DMS79 treated with DMSO at 0.1 percent for 48 hours (cell line): ENCODE measurements at places on chromosomes 1 and 21.
A peak's percentile ranks its signal among the peaks of the same experiment; 100 is the strongest.

- no peak for DNase-seq
Observed at GRCh38 chr1:25750923-25751605, 48.9 kb upstream of the SELENON start.

- no peak for DNase-seq
Observed at GRCh38 chr1:7519861-7520395, 251.2 kb upstream of the VAMP3 start.

DNA sequence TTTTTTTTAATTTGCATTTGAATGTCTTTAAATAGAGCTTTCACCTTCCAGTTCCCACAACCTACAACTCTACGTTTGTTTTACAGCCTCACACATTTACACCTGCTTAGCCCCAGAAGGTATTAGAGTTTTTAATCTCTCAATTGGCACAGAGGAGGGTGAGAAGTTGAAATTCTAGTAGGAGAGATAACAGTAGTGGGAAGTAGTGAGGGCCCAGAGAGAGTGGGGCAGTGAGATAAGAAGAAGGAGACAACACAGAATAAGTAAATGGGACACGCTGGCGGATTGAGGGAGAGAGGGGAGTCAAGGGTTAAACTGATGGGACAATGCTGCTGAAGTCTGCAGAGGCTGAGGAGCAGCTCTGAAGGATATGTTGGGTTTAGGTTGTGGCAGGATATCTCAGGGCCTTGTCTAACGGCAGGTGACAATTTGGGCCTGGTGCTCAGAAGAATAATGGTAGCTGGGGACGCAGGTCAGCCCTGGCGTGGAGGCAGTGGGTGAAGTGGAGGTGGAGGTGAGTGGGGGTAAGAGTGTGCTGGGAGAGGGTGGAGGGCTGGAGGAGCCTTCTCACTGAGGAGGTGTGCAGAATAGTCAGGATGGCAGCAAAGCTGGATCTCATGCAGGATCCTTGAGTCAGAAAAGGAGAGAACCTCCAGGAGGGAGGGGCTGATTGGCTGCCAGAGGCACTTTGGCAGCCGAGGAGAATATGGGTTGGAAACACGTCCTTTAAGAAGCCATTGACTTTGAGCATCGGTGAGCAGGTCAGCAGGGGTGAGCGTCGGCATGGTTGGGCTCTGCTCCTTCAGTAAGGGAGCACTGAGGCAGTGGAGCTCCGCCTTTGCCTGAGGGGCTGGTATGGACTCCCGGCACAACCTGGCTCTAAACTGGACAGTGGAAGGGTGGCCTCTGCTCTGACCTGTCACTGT lies 72.9 kb downstream of the SYT6 start:
- DNase-seq, result no peak

GRCh38 chr1:246317332-246318035 lies 189.6 kb downstream of the SMYD3 start:
- no peak for DNase-seq

GRCh38 chr1:28129150-28129549 lies 40.7 kb upstream of the EYA3 start:
- DNase-seq, result peak; percentile 8

DNA sequence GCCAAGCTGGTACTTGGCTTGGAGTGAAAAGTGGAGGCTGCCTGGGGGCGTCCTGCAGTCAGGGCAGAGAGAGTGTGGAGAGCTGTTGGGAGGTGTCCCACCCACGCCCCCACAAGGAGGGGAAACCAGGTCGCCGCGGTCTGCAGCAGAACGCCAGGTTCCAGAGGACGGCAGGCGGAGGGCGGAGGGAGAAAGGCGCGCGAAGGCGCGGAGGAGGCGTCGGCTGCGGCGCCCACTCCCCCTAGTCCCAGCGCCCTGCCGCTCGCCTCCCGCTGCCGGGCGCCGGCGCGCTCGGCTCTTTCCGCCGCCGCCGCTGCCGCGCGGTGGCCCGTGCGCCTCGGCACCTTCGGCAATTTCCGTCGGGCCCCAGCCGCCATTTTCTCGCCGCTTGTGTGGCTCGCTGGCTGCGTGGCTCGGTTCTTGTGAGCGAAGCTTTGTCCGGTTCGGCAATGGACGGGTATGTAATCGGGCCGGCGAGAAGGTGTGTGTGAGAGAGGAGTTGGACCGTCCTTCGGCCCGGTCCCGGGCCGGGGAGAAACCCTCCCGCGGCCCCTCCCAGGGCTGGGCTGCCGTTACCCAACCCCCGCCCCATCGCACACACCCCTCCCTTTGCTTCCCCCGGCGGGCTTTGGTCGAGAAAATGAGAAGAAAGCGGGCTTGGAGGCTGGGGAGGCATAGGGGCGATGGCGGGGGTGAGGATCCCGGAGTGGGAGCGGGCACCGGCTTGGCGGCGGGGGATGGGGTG lies at the start of gene PTBP2:
Gene PTBP2, plus strand, starts transcription at position 369 of the 745 bp plus-strand sequence. Its CDS starts 81 bp downstream, at position 450.
- DNase-seq, result peak; percentile 83

DNA sequence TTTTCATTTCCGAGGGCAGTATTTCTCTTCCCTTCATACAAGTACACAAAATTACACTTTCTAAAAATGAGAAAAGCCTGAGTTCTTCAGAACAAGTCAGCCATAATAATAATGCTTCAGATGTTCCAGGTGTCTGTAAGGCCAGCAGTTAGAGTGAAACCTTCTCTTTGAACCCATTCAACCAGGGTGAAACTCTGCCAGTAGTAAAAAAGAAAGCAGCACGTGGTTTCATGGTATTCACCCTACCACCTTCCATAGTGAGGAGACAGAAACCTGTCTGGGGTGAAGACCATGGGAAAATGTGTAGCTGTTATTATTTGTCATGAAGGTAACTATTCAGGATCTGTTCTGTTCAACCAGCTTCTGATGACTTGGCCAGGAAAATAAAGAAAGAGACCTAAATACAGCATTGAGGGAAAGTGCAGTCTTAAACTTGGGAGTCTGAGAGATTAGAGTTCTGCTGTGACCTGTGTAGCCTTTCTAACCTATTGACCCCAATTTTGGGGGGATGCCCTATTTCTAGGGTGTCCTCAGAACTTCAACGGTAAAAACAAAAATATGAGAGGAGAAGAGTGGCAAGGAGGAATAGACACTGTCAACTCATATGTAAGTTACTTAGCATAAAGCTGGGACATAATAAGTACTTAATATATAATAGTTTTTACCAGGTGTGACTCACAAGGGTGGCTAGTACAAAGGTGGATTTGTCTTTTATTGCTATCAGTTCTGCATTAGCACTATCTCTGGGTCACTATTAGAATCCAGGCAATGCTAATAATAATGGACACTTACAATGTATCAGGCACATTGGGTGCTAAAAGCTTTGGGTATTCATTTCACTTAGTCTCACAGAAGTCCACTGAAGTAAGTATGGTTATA lies 70.0 kb upstream of the TNFSF4 start:
- no peak for DNase-seq

DNA sequence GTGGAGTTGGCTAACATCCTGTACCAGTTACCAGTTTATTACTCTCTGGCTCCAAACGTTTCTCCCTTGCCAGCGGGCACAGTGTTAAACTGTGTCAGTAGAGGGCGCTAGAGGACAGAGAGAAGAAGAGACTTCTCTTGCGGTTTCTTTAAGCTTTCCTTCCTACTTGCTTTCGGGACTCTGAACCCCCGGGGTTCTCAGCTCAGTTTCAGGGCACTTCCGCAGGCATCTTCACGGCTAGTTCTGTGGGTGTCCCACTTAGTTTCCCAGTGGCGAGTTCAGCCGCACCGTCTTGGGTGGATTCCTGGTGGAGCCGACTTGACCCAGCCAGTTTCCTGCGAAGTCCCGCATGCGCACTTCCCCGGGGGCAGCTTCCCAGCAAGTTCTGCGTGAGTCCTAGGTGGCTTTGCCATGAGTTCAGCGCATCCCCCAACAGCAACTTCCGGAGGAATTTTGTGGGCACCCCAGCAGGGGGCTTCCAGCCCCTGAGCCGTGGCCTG lies 37.9 kb upstream of the BTG2 start:
- DNase-seq, result peak; percentile 76

DNA sequence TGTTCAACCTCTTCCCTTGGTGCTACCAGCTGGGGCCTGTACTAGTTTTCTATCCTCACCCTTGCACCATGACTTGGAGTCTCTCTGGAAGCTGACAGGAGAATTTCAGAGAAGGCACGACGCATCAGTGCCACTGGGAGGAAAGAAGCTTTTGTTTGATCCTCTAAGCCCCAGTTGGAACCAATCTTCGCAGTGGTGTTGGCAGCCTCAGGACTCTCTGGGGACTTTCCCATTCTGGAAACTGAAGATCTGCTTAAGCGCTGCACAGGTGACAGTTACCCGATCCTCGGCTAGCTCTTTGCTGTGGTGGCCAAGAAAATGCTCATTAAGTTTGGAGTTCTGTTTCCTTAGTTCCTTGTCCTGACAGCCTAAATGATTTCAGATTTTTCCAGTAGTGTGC lies 222.3 kb downstream of the RHOU start:
- DNase-seq, result no peak

- DNase-seq, result no peak
Observed at GRCh38 chr1:234331507-234331906, 41.7 kb upstream of the COA6 start.

DNA sequence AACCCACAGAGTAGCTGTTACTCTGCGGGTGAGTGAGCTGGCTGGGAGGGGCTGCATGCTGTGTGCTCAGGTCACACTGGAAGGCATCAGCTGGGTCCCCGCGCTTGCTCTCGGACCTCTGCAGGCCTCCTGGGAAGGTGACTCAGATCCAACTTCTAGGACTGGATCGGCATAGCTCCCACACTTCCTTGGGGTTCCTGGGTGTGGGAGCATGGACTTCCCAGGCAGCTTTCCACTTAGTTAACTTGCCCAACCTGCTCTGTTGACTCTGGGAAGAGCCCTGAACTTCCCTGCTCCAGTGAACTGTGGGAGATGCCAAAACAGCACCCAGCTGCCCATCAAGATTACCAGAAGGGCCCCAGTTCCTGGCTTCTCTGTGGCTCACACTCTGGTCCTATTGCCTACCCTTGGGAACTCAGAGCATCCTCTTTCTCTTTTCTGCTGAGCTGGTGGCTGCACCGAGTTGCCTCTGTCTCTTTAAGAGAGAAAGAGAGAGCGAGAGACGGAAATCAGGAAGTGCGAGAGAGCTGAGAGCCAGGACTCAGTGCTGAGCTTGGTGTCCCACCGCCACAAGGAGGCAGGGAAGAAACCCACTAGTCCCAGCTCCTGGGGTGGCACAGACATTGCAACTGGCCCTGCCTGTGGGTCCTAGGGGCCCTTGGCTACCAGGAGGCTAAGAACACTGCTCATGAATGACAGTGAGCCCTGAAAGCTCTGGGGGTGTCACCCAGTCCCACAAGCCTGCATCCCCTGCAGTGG lies at the start of gene IKBKE:
Gene IKBKE, plus strand, starts transcription at position 544 of the 759 bp plus-strand sequence. CDS start 2,752 bp downstream, outside the sequence.
- DNase-seq, result peak; percentile 56

DNA sequence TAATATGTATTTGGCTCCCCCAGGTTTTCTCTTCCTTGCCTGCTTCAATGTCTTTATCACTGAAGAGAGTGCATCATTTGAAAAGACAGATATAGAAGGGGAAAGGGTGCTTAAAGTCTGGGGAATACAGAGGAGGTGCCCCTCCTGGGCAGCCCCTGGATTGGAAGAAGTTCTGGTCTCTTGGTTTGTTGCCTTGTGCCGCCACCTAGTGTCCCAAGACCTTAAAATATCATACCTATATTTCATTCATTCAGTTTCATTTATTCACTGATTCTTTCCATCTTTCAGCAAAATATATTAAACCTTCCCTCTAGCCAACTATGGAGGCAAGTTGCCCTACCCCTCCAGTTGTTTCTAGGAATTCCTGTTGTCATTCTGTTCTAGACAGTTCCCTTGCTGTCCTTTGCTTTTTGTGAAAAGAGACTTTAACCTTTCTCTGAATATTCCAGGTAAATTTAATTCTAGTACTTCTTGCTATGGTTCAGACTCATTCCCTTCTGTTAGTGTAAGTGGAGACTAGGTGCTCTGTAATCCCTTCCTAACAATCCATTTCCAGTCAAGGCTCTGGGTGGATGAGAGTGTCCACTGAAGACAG lies 56.1 kb downstream of the MEF2D start:
- DNase-seq, result no peak

DNA sequence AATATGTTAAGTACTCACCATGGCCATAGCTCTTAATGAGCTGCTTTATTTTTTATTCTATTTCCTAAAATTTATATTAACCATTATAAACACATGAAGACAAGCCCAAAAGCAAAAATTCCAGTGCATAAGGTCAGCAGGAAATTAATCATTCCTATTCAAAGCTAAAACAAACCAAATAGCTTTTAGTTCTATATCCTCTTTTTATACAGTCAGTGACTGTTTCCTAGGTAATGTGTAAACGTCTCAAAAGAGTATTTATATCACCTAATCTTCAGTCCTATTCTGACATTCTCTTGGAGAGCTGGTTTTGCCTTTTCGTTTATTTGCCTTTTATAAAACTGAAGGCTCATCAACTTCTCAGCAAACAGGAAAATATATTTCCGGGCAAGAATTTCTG lies 4.2 kb downstream of the GOLPH3L start:
- no peak for DNase-seq

DNA sequence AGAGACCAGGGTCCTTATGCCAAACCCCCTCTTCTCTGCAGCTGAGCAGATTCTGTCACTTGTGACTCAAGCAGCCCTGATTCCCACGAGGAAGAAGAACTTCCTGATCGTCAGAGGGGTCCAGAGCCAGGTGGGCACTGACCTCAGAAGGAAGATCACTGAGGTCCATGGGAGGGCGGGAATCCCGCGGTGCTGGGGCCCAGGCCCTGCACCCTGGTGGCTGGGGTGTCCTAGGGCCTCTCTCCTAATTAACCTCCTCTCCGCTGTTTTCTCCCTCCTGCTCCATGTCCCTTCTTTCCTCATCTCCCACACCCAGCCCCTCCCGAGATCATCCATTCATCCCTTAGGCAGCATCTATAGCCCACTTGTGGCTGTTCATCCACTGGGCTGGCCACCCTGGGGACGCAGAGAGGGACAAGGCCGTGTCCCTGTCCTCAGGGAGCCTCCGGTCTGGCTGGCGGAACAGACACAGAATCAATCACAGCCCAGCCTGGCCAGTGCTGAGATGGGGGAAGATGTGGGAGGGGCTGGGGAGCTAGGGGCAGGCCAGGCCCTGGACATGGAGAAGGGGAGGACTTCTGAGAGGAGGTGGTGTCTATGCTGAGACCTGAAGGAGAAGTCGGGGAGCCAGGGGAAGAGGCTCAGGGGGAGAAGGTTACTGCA lies 638.3 kb downstream of the MATN1 start:
- DNase-seq, result no peak

DNA sequence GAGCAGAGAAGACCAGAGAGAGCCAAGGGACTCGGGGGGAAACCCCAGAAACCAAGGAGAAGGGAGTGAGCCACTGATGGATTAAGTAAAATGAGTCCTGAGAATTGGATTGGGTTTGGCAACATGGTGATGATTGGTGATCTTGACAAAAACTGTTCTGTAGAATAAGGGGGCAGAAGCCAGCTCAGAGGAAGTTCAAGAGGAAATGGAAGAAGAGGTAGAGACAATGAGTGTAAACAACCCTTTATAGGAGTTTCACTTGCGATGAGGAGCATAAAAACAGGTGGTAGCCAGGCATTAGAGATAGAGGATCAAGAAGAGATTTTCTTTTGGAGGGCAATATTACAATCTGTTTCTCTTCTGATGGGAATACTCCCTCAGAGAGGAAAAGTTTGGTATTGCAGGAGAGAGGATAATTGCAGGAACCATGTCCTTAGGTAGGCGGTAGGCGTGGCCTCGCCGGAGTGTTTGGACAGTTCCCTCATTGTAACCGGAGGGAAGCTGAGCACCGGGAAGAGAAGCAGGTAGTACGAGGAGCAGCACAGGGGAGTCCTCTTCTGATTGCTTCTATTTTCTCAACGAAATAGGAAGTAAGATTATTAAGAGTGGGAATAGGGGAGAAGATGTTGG lies 68.4 kb upstream of the TENT5C start:
- DNase-seq, result no peak

GRCh38 chr1:89987159-89987819 lies 7.6 kb upstream of the ZNF326 start:
- DNase-seq, result peak; percentile 80

GRCh38 chr21:38140207-38140903 lies 116.4 kb upstream of the KCNJ15 start:
- no peak for DNase-seq

GRCh38 chr1:36166938-36167905 lies 11.3 kb downstream of the MAP7D1 start:
- DNase-seq, result no peak
